GM03348 (cell line): ENCODE measurements at places on chromosomes 11 and 22.

- no peak for DNase-seq
Measured at GRCh38 chr11:18371279-18371678, 23.1 kb upstream of the LDHA start.

- no peak for DNase-seq
Measured at GRCh38 chr11:68966894-68967780, 13.6 kb downstream of the MRGPRD start.

DNA sequence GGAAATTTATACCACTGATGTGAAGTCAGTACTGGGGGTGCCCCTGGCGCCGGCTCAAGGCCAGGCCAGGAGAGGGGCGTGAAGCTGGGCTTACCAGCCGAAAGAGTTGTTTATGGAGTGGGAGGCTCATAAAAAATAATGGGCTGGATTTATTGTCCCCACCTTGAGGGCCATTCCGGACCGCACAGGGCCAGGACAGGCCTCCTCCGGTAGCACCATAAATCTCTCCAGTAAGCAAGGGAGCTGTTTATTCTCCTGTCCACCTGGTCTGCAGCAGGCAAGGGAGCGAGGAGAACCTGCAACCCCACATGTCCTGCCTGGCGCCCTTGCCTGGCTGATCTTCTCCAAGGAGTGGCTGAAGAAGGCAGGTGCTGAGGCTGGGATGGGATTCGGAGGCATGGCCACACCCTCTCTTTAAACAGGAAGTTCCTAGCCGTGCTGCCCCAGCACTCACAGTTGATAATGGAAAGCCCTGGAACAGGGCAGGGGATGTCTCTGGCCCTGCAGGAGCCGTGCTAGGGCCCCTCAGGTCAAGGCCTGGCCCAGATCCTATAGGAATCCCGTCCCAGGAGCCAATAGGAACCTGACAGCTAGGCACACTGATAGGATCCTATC is 65.1 kb downstream of the SCUBE1 start:
- DNase-seq, result no peak

GRCh38 chr11:70358753-70359152 is 39.6 kb upstream of the CTTN start:
- no peak for DNase-seq

- no peak for DNase-seq
Measured at GRCh38 chr11:1630271-1630670, 696 bp downstream of the KRTAP5-5 start.

GRCh38 chr11:34313099-34313517 is 44.7 kb downstream of the ABTB2 start:
- peak; percentile 27 for DNase-seq

GRCh38 chr22:39927544-39927943 is 26.7 kb downstream of the GRAP2 start:
- no peak for DNase-seq
